ENCODE measurements at places on chromosomes 11 and 22. TPM values are rescaled to one million over a fixed set of nuclear protein-coding genes. Genes with fewer than 3 reads are reported as not detected.

- H3K27ac ChIP-seq = no peak overlapping the region
- peaks cover 57% of the 10 kb centered on the region for H3K27me3 ChIP-seq
- no peak for DNase-seq
- no peak overlapping the region for H3K4me3 ChIP-seq
- no peaks in the 10 kb centered on the region for H3K36me3 ChIP-seq
Observed at GRCh38 chr11:7253800-7254199, 2.1 kb downstream of the SYT9 start.

GRCh38 chr11:61954851-61955421, 4.8 kb downstream of the BEST1 start:
- peaks cover 12% of the 10 kb centered on the region for H3K27me3 ChIP-seq
- peak; percentile 79 for DNase-seq
- no peaks in the 10 kb centered on the region for H3K36me3 ChIP-seq
- H3K4me1 ChIP-seq = peaks cover 7% of the 10 kb centered on the region
- H3K27ac ChIP-seq = no peak overlapping the region

DNA sequence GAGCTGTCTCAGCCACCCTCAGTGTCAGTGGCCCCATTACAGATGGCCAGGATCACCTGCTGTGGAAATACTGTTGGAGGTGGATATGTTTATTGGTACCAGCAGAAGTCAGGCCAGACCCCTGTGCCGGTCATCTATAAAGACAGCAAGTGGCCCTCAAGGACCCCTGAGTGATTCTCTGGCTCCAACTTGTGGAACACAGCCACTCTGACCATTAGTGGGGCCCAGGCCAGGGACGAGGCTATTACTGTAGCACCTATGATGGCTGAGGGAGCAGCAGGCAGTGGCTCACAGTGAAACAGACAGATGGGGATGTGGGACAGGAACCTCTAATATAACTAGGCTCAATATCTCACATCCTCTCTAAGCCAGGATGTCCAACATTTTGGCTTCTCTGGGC, 25.5 kb upstream of the GGTLC2 start:
- no peaks in the 10 kb centered on the region for H3K4me1 ChIP-seq
- no peak for DNase-seq
- no peaks in the 10 kb centered on the region for H3K36me3 ChIP-seq
- no peak overlapping the region for H3K4me3 ChIP-seq
- no peak overlapping the region for H3K27ac ChIP-seq

GRCh38 chr22:41501209-41501608, 32.3 kb downstream of the ACO2 start:
- H3K4me3 ChIP-seq = no peak overlapping the region
- H3K36me3 ChIP-seq = no peaks in the 10 kb centered on the region
- no peak overlapping the region for H3K27ac ChIP-seq
- H3K4me1 ChIP-seq = no peaks in the 10 kb centered on the region
- peak; percentile 53 for DNase-seq

- peak; percentile 50 for DNase-seq
- H3K27me3 ChIP-seq = no peaks in the 10 kb centered on the region
- no peak overlapping the region for H3K4me3 ChIP-seq
- peaks cover 16% of the 10 kb centered on the region for H3K4me1 ChIP-seq
Observed at GRCh38 chr22:34972191-34972897, 93.6 kb upstream of the ISX start.

DNA sequence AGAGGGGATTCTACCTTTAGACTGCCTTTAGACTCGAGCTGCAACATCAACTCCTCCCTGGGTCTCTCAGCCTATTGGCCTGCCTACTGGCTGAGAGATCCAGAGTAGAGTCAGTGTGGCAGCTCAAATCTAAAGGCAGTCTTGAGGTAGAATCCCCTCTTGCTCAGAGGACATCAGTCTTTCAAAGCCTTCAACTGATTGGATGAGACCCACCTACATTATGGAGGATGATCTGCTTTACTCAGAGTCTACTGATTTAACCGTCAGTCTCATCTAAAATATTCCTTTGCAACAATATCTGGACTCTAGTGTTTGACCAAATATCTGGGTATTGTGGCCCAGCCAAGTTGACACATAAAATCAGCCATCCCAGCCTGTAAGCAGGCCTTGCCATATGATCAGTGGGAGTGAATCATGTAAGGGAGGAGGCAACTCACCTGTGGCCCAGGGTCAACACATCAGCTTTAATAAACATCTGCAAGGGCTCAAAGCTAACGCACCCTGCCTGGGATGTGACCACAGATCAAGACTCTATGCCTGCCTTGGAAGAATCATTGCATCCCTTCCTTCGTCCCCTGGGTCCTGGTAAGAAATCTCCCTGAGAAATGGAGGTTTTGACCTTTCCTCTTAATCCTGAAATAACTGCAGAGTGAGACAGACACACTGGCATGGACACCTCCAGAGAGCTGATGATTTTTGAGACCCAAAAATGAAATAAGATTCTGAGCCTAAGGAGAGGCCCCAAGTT, 198.0 kb downstream of the DBX1 start:
- H3K4me1 ChIP-seq = no peaks in the 10 kb centered on the region
- DNase-seq = no peak
- H3K27me3 ChIP-seq = no peaks in the 10 kb centered on the region
- no peaks in the 10 kb centered on the region for H3K36me3 ChIP-seq
- H3K4me3 ChIP-seq = no peak overlapping the region

GRCh38 chr11:61120099-61120705, 17.9 kb downstream of the CD5 start:
- no peak for DNase-seq
- no peak overlapping the region for H3K27ac ChIP-seq
- no peaks in the 10 kb centered on the region for H3K36me3 ChIP-seq
- no peak overlapping the region for H3K4me3 ChIP-seq
- H3K4me1 ChIP-seq = no peaks in the 10 kb centered on the region

DNA sequence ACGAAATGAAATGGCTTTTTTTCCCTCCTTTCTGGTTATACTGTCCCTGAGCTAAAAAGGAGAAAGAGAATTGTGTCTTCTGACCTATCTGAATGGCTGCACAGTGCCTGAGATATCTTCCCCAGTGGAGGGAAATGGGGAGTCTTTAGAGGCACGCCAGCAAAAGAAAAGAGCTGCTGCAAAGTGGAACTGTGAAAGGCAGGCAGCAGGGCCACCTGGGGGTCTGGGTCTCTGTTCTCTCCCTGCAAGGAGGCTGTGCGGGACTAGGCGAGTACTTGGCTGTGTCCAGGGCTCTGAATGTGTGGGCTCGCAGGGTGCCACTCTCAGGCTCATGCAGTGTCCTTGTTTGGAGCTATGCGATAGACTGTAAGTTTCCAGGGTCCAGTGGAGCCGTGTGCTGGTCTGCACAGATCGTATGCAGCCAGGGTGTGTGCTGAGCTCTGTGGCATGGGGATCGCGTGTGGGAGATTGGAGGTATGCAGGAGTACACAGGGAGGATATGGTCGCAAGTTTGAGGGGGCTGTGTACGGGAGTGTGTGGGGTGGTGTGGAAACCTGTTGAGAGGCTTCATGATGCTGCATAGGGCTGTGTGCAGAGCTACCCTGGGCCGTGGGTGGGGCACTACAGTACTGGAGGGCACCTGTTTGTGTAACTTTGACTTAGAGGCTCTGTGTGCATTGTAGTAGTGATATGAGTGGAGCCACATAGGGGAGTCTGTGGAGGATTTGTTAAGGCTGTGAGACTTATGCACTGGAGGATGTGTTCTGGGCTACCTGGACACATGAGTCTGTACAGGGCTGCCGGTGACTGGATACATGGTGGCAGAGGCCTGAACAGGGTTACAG, 70.1 kb upstream of the OLFML1 start:
- no peak overlapping the region for H3K4me3 ChIP-seq
- H3K36me3 ChIP-seq = no peaks in the 10 kb centered on the region
- H3K27me3 ChIP-seq = no peaks in the 10 kb centered on the region
- peak overlapping the region; percentile 32 for H3K27ac ChIP-seq

- no peak for DNase-seq
- no peaks in the 10 kb centered on the region for H3K27me3 ChIP-seq
- no peaks in the 10 kb centered on the region for H3K4me1 ChIP-seq
- H3K4me3 ChIP-seq = no peak overlapping the region
- H3K27ac ChIP-seq = no peak overlapping the region
- H3K36me3 ChIP-seq = no peaks in the 10 kb centered on the region
Observed at GRCh38 chr11:34641456-34641855, 20.6 kb downstream of the EHF start.

DNA sequence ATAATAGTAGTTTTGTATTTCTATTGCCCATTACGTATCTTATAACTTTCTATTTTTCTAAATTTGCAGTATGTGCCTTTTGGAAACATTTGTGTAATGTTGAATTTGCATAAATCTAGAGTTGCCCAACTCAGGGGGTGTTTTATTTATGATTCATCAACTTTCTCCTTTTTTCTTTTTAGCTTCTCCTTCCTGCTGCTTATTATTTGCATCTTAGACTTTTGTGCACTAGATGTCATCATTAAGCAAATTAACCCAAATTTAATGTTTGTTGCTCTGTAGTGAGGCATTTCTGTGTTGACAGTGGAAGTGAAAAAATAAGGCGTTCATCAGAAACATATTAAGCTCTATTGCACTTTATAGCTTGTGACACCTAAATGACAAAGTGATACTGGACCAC, 56.2 kb upstream of the ZBED5 start:
- no peaks in the 10 kb centered on the region for H3K27me3 ChIP-seq
- H3K27ac ChIP-seq = no peak overlapping the region
- no peaks in the 10 kb centered on the region for H3K36me3 ChIP-seq

- H3K27me3 ChIP-seq = no peaks in the 10 kb centered on the region
- H3K4me3 ChIP-seq = no peak overlapping the region
- H3K4me1 ChIP-seq = no peaks in the 10 kb centered on the region
- no peak overlapping the region for H3K27ac ChIP-seq
Observed at GRCh38 chr11:57972013-57972367, 51.7 kb upstream of the OR9Q1 start.

DNA sequence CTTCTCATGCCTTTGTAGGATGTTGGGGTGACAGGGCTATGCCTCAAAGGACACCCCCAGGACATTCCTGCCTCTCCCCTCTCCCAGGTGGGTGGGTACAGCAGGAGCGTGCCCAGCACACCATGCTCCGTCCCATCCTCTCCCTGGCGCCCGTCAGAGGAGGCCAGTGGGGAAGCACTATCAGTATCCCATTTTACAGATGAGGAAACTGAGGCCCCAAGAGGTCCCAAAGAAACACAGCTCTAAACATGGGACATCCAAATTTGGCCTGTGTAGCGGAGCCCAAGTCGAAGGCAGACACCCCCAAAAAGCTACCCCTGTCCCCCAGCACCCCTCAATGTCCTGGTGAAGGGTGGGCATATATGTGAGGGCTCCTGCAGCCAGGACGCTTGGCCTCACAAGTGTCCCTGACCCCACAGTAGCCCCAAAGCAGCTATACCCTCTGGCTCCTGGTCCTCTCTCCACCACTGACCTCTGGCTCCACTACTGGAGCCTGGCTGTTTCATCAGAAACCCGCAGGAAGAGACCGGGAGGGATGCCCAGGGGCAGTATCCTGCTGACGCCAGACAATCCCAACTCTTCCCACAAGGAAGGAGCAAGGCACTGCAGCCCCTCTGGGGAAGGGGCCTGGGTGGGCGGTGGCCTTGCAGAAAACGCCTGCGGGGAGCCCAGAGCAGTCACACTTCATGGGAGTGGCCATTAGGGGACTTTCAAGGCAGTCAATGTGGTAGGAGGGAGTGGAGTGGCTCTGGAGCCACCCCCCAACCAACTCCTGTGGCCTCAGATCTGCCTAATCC, 5.4 kb downstream of the FADS3 start:
- H3K4me1 ChIP-seq = peaks cover 9% of the 10 kb centered on the region
- no peak for DNase-seq
- H3K27ac ChIP-seq = no peak overlapping the region
- no peaks in the 10 kb centered on the region for H3K27me3 ChIP-seq

DNA sequence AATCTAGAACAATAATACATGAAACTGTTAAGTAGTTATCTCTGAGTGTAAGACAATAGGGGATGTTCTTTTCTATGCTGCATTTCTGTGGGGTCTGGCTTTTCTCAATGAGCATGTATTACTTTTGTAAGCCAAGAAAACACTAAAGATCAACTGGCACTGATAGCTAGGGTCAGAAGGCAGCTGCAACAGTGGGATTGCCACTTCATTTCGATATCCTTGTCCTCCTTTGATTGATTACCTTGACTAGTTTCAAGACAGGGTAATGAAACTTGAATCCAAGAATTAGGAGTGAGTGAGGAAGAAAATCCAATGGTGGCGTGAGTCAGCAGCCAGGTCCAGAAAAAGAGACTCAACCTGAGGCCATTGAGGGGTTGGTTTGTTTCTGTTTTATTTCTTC, 46.5 kb downstream of the FEZ1 start:
- no peak for DNase-seq
- H3K4me1 ChIP-seq = peaks cover 18% of the 10 kb centered on the region

DNA sequence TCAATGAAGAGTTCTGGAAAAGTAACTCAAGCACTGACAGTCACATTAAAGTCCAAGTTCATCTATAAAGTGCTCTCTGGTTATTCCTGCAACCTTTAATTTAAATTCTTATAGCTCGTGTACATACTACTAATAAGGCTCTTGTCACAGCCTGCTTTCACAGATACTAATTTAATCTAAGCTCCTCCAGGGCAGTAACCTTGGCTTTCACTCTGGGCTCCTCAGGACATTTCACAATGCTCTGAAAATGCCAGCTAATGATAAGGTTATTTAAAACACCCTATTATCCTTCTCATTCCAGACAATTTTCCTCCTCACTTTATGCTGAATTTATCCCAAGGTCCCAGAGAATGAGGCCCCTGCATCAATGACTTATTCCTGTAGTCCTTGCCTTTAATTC, 242.7 kb upstream of the CCDC90B start:
- H3K27ac ChIP-seq = no peak overlapping the region
- H3K36me3 ChIP-seq = no peaks in the 10 kb centered on the region
- no peak for DNase-seq
- H3K27me3 ChIP-seq = no peaks in the 10 kb centered on the region

GRCh38 chr11:133797554-133797953, 47.8 kb downstream of the SPATA19 start:
- peak; percentile 12 for DNase-seq
- H3K27ac ChIP-seq = no peak overlapping the region
- H3K36me3 ChIP-seq = no peaks in the 10 kb centered on the region
- H3K27me3 ChIP-seq = no peaks in the 10 kb centered on the region
- no peaks in the 10 kb centered on the region for H3K4me1 ChIP-seq

DNA sequence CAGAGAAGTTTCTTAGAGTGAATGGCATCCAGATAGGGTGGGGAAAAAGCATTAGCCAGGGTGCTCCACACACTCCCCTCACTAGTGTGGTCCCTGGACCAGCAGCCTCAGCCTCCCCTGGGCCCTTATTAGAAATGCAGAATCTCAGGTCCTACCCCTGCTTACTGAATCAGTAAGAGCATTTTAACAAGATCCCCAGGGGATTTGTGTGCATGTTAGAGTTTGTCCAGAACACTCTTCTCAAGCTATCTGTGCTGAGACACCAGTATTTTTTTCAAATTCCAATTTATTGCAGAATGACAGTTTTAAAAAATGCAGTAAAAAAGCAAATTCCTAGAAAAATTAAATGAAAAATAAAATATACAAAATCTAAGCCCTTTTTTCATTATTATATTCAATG, 123.1 kb downstream of the MIAT start:
- peaks cover 3% of the 10 kb centered on the region for H3K36me3 ChIP-seq
- H3K27me3 ChIP-seq = peaks cover 41% of the 10 kb centered on the region
- H3K27ac ChIP-seq = no peak overlapping the region
- no peak overlapping the region for H3K4me3 ChIP-seq

- H3K4me1 ChIP-seq = no peaks in the 10 kb centered on the region
- H3K4me3 ChIP-seq = no peak overlapping the region
- H3K27ac ChIP-seq = no peak overlapping the region
- H3K36me3 ChIP-seq = peaks cover 14% of the 10 kb centered on the region
Observed at GRCh38 chr22:19040888-19041703, 81.1 kb downstream of the DGCR2 start.

KRTAP5-8 gene
- not detected for total RNA-seq

LMNTD2 gene
- total RNA-seq = 1.3 TPM

SNX32 gene
- total RNA-seq = 0.49 TPM

CHRDL2 gene
- total RNA-seq = 0.16 TPM

NPAS4 gene
- 0.35 TPM for total RNA-seq

CYB5R2 gene
- 30.3 TPM for total RNA-seq

DBX1 gene
- not detected for total RNA-seq

OPCML gene
- 4.4 TPM for total RNA-seq

OR51D1 gene
- total RNA-seq = not detected

GAL gene
- 80.9 TPM for total RNA-seq

HTR3A gene
- 8.1 TPM for total RNA-seq

SLC35F2 gene
- total RNA-seq = 28.9 TPM
